Activated CD4-positive, alpha-beta T cell treated with anti-CD3 and anti-CD28 coated beads, Interleukin-2, amount 10 ng/mL, durations not matched to agents 7 days and 5 days (primary cell): ENCODE measurements at places on chromosomes 3 and 15. TPM values are rescaled to one million over a fixed set of nuclear protein-coding genes. Genes with fewer than 3 reads are reported as not detected.

STAC gene
- total RNA-seq, result 0.15 TPM

DNA sequence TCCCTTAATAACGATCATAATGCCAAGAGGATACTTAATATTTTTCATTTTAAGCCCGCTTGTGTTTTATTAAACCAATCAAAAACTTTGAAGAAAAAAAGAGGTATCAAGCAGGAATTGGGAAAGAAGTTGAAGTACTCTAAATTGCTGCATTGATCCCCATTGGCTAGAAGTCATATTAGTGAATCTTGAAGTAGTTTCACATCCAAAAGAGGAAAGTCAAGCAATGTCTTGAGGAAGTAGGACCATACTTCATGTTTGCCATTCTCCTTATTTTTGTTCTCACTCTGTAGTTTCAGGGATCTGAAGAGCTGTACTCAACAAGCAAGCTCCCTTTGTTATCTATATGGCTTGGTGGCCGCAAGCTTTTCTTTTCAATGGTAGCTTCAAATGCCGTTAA lies 2.2 kb downstream of the SCAANT1 start:
- no peaks in the 10 kb centered on the region for H3K27me3 ChIP-seq
- DNase-seq, result no peak
- H3K36me3 ChIP-seq, result peaks cover 21% of the 10 kb centered on the region
- H3K4me1 ChIP-seq, result peaks cover 41% of the 10 kb centered on the region
- H3K27ac ChIP-seq, result peak overlapping the region; percentile 50

DNA sequence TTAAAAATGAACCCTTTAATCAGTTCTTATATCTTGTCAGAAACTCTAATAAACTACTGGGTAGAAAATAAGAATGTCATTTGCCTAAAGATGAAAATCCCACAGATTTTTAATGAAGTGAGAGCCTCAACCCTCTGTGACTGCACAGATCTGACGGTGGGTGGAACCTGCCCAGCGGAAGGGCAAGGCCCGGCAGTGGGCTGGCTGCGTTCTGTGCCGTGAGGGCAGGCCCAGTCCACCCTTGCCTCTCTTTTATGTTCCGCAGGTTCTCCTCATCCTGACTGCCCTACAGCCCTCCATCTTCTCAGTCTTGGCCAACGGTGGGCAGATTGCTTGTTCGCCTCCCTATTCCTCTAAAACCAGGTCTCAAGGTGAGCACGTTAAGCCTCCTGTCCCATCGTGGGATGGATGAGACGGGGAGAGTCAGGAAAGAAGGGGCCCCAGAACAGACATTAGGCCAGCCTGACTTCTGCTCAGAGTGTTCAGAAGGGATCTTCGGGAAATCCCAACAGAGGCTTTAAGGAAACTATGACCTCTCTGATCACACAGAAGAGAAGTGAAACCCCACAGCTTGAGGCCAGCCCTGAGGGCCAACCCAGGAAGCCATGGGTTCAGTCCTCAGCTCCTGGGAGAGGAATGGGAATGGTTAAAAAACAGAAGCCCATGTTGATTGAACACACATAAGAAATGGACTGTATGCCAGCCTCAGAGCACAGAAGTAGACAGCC lies 16.0 kb downstream of the SLC51A start:
- no peak overlapping the region for H3K27ac ChIP-seq
- no peak overlapping the region for H3K4me3 ChIP-seq
- no peak for DNase-seq
- peaks cover 4% of the 10 kb centered on the region for H3K4me1 ChIP-seq
- H3K27me3 ChIP-seq, result no peaks in the 10 kb centered on the region

GRCh38 chr3:89113893-89114840 lies 6.7 kb downstream of the EPHA3 start:
- peak; percentile 25 for DNase-seq
- peaks cover 10% of the 10 kb centered on the region for H3K27me3 ChIP-seq
- H3K36me3 ChIP-seq, result no peaks in the 10 kb centered on the region
- H3K4me3 ChIP-seq, result peak overlapping the region; percentile 20

DNA sequence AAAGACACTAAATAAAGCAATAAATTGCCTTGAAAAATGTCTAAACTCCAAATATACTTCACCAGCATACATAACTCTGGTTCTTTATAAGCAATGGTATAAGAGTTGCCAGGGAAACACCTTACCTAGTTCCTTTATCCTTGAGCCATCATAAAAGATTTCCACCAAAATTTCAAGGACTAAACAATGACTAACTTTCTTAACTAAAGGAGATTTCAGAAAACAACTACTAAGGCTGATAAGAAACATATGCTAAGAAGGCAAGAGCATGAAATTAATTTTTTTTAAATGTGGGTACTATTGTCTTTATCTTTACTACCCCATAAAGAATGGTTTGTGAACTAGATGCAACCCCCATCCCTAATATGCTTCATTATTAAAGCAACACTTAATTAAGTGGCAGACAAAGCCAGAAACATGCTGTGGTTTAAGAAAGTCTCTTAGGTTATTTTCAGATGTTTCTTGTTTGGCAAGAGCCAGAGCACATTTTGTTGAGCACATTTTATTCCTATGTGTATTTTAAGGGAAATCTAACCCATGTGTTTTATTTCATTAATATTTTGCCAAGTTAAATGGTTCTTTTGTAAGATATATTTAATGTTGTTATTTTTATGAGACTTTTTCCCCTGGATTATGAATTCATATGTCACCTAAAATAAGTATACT lies 17.4 kb upstream of the VEPH1 start:
- no peak for DNase-seq
- H3K4me3 ChIP-seq, result no peak overlapping the region
- no peak overlapping the region for H3K27ac ChIP-seq
- H3K4me1 ChIP-seq, result no peaks in the 10 kb centered on the region
